GM12865 (cell line): ENCODE measurements at places on chromosomes 12 and 14.

DNA sequence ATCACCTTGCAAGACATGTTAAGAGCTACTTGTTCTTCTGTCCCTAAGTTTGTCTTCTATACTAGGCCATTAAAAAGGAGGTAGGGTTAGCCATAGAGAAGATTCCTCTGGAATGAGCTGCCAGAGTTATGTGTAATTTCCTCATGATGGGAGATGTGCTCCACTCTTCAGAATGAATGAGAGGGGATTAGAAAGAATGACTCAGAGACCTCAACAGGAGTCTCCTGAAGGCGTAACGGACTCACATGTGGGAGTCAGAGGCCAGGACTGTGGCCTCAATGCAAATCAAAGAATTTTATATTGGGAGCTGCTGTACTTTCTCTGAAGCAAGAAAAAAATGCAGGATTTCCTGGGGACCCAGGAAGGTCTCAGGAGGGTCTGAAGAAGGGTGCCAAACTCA lies 87.8 kb upstream of the ATXN7L3B start:
- DNase-seq = no peak

- DNase-seq = no peak
Measured at GRCh38 chr14:72567226-72567625, 326.7 kb downstream of the DPF3 start.

DNA sequence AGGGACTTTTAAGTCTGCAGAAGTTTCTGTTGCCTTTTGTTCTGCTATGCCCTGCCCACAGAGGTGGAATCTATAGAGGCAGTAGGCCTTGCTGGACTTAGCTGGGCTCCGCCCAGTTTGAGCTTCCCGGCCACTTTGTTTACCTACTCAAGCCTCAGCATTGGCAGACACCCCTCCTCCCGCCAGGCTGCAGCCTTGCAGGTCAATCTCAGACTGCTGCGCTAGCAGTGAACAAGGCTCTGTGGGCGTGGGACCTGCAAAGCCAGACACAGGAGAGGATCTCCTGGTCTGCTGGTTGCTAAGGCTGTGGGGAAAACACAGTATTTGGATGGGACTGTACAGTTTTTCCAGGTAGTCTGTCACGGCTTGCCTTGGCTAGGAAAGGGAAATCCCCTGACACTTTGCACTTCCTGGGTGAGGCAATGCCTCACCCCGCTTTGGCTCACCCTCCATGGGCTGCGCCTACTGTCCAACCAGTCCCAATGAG lies 43.7 kb downstream of the CCDC59 start:
- no peak for DNase-seq

DNA sequence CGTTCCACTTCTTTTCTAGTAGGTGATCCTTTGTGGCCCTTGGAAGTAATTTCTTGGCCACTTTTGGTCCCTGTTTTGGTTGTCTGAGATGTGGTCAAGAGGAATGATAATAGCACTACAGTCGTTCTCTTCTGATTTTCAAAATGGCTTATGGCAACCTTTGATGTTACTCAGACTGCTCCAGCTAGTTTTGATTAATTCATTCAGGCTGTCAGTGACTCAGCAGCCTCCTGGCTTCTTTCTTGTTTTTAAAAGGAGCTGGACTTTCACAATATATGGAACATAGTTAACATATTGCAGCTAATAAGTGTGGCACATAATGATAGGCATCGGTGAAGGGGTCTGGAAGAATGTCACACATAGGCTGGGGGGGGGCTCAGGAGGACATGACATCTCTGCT lies 47.3 kb downstream of the WDR20 start:
- DNase-seq = no peak

DNA sequence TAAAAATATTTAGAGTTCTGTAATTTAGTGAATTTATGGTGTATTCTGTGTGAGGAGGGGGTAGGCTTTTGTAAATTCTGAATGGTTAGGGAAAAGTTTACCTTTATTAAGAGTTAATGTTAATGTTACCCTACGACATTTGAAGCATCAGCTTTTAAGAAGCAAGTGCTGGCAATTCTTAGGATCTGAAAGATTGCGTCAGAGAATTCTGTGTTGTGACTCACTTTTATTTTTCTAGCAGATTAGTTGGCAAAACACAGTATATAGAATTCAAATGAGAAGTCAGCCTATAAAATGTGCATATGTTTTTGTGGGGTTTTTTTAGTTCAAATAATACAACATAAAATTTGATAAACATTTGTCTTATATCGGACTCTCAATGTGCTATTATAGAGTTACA lies 97.6 kb downstream of the RAD52 start:
- no peak for DNase-seq
